ENCODE measurements at places on chromosomes 5 and 9.
A peak's percentile ranks its signal among the peaks of the same experiment; 100 is the strongest.

DNA sequence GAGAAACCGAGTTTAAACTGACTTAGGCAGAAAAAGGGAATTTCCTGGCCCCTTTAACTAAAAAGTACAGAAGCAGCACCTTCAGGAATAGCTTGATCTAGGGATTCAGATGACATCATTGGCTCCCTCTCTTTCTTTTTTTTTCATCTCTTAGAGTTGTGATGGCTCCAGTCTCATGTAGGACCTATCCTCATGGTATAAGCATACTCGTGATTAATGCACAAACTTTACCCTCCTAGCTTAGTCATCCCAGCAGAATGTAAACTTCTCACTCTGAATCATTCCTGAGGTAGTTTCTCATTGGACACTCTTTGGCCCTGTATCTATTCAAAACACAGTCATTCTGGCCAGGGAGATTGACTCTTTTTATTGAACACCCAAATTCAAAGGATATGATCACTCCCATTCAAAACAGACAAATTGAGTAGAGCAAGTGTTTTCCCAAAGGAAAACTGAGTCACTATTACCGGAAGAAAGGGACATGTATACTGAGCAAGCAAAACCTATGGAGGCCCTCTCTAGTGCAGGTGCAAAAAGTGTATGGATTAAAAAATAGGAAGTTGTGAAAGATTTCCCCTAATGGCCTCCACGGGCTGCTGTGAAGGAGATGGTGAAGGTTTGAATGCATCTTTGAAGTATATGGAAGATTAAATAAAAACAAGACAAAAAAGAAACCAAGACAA is 27.6 kb upstream of the SMIM23 start:
- DNase-seq = no peak

- no peak for DNase-seq
Observed at GRCh38 chr9:8235489-8235888, 435.9 kb upstream of the DMAC1 start.

- DNase-seq = no peak
Observed at GRCh38 chr9:20524776-20525175, 97.5 kb downstream of the MLLT3 start.

GRCh38 chr5:44943647-44944046 is 134.9 kb downstream of the MRPS30 start:
- DNase-seq = no peak

GRCh38 chr9:122309861-122310260 is 45.2 kb downstream of the MRRF start:
- no peak for DNase-seq

- DNase-seq = no peak
Observed at GRCh38 chr9:16619914-16620520, 250.5 kb downstream of the BNC2 start.

DNA sequence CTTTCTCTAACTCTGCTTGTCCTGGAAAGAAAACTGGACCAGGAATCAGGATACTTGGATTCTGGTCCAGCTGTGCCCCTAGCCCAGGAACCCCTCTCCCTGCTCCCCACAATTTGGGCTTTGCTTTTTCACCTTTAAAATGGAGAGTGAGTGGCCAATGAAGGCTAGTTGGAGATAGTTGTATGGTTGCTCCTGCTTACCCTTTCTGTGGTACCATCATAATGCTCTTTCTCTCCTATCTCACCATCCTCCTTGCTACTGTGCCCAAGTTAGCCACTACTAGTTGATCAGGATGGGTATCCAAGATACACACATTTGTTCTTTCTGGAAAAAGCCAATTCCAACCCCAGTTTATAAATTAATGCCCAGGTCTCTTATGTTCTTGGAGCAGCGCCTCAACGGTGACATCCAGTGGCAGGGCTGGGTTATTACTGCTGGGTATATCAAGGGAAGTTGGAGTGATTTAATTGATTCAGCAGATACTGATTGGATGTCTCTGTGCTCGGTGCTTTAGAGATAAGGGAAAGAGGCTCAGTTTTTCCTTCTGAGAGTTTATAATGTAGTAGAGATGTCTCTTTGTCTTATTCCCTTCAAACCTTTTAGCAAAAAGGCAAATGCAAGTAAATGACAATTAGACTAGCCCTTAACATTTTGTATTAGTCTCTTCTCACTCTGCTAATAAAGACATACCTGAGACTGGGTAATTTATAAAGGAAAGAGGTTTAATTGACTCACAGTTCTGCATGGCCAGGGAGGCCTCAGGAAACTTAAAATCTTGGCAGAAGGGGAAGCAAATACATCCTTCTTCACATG is 38.5 kb downstream of the FAXDC2 start:
- peak; percentile 81 for DNase-seq

DNA sequence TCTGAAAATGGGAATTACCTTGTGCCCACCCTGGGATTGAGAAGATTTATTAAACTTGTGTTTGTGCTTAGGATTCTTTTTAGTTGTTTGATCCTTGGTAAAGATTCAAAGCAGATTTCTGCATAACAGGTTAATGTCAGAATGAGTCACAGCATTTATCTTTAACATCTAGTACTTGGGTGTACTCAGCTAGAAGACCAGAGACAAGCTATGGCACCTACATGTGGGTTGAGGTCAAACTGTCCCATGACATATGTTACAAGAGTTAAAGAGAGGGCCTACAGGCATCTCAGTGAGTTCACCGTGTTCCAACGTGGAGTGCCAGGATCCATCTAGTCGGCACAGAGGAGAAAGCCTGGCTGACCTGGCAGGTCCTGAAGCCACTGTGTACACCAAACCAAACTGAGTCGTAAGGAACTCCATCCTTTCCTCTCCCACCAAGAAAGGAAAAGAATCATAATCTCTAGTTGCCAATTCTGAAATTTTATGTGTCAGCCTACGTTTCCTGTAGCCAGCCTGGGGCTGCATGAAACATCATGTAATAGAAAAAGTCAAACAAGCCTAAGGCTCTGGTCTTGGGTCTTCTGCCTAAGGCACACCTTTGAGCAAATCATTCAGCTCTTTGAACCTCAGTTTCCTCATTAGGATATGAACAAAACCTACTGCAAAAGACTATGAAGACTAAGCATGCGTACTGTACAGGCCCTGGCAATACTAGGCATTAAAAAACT is 73.7 kb downstream of the RCL1 start:
- DNase-seq = peak; percentile 2

DNA sequence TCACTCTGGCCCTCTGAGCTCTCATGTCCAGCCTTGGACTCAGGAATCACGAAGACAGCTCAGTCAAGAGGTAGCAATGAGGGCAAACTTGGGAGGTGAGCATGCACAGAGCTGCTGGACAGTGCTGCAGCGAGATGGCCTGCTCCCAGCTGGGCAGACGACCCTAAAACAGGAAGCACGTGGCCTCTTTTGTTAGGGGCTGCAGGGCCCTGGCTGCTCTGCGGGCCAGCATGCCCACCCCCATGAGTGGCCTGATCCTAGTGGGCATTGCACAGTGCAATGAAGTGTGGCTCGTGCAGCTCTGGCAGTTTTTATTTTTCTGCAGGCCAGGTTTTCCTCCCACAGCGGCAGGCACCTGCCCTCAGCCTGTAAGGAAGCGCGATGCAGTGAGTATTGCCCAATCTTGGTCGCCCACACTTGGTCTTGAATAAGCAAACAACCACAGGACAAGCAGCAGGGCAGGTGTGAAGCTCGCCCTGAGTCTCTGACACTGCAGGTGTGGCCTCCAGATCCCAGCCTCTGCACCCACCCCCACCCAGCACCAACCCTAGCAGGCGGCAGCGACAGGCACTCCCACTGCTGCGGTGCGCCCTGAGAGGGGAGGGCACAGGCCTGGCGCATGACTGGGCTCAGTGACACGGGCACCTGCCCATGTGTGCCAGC is 60.8 kb downstream of the SEMA4D start:
- DNase-seq = no peak

- DNase-seq = no peak
Observed at GRCh38 chr5:112570708-112571444, 151.8 kb upstream of the EPB41L4A start.

- no peak for DNase-seq
Observed at GRCh38 chr9:86594724-86595123, 240.5 kb upstream of the TUT7 start.

- DNase-seq = no peak
Observed at GRCh38 chr9:15961217-15961616, 408.4 kb downstream of the CCDC171 start.

DNA sequence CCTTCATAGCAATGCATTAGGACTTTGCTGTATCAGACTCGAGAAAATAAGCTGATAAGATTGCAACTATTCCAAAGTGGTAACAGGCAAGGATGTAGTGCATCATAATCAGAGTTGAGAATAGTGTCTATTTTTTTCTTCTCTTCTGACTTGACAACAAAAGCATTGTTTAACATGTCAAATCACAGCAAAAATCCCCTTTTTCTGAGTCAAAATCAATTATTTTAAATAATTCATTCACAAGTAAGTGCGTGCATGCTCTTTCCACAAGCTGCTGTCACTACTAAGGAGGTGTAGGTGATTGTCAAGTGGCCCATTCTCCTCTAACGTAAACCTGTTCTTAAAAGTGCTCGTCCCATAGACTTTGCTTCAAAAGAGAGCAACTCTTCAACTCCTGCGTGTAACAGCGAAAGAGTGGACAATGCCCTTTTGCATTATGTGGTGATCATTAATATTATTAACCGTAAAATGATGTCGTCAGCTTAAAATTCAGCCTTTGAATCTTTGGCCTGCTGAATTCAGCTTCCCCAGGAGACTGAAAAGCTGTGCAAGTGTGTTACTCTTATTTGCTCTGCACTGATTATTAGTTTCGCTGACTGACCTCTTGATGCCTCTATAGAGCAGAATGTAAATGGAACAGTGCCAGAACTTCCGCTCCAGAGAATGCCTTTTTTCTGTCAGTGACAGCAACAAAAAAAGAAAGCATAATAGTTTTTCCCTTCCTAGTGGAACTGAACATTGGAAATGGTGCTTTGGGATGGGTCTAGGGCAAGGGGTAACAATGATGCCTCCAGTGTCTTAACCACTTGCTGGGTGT is 680.8 kb upstream of the SEMA6A start:
- no peak for DNase-seq

DNA sequence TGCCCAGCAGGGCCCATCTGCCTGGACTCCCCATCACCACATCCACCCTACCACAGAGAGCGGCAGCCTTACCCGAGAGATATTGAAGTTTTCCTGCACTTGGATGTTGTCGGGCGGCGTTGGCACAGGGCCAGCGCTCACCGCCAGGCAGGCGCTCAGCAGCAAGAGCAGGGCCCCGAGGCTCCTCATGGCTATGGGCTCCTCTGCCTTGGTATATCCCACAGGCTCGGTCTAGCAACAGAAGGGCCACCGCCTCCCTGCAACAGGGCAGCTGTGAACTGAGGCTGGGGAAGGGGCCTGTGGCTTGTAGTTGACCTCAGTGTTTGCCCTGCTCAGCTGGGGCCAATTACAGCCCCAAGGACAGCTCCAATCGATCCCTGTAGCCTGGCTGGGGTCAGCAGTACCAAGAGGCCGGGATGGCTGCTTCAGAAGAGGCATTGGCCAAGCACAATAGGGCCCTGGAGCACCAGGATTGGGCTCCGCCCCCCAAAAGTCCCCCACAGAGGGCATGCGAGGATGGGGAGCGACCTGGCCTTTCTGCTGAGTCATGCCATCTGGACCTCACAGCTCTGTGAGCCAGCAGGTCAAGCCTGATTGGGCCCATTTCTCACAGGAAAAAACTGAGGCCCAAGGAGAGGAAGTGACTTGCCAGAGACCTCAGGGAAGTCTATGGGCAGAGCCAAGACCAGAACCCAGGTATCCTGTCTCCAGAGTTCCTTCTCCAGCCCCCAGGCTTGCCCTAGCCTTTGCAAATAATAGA is at the start of gene AMBP:
TSS of gene AMBP (minus strand) at position 280 of the 760 bp plus-strand sequence. CDS start at position 189, 91 bp downstream.
- no peak for DNase-seq

DNA sequence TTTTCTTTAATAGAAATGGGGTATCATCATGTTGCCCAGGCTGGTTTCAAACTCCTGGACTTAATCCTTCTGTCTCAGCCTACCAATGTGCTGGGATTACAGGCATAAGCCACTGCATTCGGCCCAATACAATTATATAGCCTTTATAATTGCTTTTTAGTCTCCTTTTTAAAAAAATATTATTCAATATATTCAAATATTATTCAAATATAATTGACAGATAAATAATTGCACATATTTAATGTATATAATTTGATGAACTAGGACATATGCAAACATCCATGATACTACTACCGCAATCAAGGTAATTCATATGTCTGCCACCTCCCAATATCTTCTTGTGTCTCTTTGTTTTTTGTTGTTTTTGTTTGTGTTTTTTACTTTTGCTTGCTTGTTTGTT is 894.2 kb upstream of the PTPRD start:
- DNase-seq = no peak

DNA sequence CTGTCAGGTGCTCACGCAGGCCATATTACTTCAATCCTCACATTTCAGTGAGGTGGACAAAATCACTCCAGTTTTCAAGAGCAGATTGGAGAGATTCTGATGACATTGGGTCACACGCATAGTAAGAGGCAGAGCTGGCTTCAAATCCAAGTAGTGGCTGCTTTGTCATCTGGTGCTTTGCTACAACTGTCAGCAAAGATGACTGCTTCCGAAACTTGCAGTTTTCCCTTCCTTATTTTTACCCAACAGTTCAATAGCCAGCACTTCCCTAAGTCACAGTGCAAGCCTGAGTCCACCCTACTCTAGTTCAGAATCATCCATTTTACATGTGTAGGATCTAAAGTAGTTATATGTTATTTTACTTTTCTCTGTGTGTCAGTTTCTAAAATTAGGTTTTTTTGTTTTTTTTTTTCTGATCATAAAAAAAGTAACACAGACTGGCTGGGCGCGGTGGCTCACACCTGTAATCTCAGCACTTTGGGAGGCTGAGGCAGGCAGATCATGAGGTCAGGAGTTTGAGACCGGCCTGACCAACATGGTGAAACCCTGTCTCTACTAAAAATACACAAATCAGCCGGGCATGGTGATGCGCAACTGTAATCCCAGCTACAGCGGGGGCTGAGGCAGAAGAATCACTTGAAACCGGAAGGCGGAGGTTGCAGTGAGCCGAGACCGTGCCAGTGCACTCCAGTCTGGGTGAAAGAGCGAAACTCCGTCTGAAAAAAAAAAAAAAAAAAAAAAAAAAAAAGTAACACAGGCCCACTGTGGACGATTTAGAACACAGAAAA is 49.6 kb downstream of the ANKDD1B start:
- no peak for DNase-seq

- DNase-seq = peak; percentile 50
Observed at GRCh38 chr5:157745041-157745456, 1.5 kb downstream of the LSM11 start.

- DNase-seq = no peak
Observed at GRCh38 chr5:139668064-139668880, 20.1 kb downstream of the CXXC5 start.

DNA sequence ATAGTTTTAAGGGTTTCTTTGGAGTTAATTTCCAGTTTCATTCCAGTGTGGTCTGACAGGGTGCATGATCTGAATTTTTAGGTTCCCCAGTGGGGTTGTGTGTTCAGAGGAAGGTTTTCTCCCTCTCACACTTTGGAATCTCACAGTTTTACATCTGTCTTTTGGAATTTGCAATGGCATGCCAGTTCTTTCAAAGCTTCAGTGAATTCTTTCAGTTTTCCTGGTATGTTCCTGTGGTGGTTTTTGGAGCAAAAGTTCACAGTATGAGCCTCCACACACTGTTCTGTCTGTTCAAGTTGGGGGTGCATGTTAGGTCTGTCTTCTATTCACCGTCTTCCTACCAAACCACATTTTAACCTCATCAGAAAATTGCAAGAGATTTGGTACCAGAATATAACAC is 624.2 kb downstream of the KCTD16 start:
- DNase-seq = no peak

- DNase-seq = no peak
Observed at GRCh38 chr9:133163504-133164172, at the start of gene GBGT1. Gene GBGT1 (minus strand): TSS chr9:133163914. CDS start chr9:133162412, 1,502 bp downstream.
